ENCODE measurements at places on chromosomes 13 and 19.

GRCh38 chr19:17842663-17843291, 5.0 kb downstream of the JAK3 start:
- no peak for DNase-seq

GRCh38 chr13:74883834-74884233, 598.1 kb downstream of the TBC1D4 start:
- no peak for DNase-seq

GRCh38 chr19:29795461-29796172, 16.2 kb upstream of the CCNE1 start:
- no peak for DNase-seq

- DNase-seq: no peak
Observed at GRCh38 chr13:24292481-24292880, 16.9 kb upstream of the C1QTNF9 start.

DNA sequence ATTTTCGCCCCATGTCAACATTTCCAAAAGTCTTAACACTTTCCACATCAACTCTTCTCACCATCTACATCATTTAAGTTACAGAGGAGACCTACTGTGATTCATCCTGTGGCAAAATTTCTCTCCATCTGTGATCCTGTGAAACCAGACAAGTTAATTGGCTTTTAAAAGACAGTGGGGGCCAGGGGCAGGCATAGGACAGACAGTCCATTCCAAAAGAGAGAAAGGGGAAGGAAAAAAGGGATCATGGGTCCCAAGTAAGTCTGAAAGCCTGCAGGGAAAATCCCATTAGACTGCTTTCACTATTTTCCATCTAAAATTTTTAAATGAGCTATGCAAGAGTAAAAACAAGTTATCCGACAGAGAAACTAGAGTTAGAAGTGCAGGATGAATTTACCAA, 121.0 kb downstream of the MRPL57 start:
- no peak for DNase-seq

- no peak for DNase-seq
Observed at GRCh38 chr13:100535426-100536135, 53.0 kb downstream of the GGACT start.

- no peak for DNase-seq
Observed at GRCh38 chr13:24056616-24057137, 103.8 kb upstream of the SPATA13 start.

GRCh38 chr19:1252221-1252820, 3.9 kb downstream of the MIDN start:
- peak; percentile 89 for DNase-seq

DNA sequence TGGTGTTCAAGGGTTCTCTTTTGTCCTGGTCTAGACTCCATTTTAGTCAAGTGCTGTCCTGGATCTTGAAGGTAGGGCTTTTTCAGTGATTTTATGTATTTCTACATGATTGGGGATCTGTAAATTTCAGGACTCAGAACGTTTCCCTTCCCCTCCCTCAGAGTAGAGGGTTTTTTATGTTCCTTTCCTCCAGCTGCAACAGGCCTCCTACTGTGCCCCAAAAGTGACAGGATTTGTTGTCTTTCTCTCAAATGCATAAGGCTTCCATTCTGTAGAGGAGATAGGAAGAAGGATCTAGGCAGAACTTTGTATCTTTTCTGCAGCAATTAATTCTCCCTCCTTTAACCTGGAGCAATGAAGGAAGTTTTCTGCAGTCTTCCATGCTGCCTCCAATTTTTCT, 251.3 kb downstream of the MAB21L1 start:
- DNase-seq: no peak

- peak; percentile 21 for DNase-seq
Observed at GRCh38 chr13:20713014-20713376, 9.5 kb downstream of the IL17D start.

DNA sequence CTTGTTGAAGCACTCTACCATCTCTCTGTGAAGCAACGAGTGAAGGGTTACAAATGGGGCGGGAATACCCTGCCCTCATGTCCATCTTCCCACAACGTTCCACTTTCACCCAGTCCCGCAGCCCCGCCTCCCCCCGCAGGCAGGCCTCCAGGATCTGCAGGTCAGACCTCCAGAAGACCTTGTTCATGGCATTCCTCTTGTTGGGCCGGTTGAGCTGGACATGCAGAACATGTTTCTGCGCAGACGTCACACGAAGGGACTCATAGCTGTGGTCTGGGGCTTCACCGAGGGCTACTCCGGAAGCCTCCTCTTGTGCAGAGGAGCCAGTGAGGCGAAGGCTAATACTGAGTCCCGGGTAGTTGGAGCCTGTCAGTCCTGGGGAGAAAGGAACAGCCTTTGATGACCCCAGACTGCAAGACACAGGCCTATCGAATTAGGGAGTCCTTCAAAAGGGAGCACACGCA, 420 bp downstream of the ECH1 start:
- DNase-seq: peak; percentile 64

DNA sequence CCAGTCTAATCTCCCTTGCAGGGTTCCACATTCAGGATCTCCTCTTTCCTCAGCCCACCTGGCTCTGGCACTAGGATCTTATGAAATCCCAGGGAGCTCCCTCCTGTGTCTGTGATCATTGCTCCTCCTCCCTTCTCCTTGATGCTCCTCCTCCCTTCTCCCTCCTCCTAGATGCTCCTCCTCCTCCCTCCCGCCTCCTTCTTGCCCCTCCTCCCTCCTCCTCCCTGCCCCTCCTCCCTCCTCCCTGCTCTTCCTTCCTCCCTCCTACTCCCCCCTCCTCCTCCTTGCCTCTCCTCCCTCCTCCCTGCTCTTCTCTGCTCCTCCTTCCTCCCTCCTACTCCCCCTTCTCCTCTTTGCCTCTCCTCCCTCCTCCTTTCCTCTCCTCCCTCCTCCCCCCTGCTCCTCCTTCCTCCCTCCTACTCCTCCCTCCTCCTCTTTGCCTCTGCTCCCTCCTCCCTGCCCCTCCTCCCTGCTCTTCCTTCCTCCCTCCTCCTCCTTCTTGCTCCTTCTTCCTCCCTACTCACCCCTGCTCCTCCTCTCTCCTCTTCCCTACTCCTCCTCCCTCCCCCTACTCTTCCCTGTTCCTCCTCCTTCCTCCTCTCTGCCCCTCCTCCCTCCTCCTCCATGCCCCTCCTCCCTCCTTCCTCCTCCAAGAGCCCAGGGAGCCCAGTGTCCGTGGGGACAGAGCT, 14.9 kb upstream of the ZBTB7A start:
- DNase-seq: no peak
